ENCODE measurements at places on chromosomes 5 and 9. TPM values are rescaled to one million over a fixed set of nuclear protein-coding genes. Genes with fewer than 3 reads are reported as not detected.

The SPEF2 gene
- total RNA-seq, result 2.3 TPM

The SPATA9 gene
- total RNA-seq, result not detected

The SLC46A2 gene
- total RNA-seq, result not detected

The TAF11L7 gene
- not detected for total RNA-seq

The TSC1 gene
- 17.3 TPM for total RNA-seq

The LRRC19 gene
- not detected for total RNA-seq
